ENCODE measurements at places on chromosomes 5 and 9.

DNA sequence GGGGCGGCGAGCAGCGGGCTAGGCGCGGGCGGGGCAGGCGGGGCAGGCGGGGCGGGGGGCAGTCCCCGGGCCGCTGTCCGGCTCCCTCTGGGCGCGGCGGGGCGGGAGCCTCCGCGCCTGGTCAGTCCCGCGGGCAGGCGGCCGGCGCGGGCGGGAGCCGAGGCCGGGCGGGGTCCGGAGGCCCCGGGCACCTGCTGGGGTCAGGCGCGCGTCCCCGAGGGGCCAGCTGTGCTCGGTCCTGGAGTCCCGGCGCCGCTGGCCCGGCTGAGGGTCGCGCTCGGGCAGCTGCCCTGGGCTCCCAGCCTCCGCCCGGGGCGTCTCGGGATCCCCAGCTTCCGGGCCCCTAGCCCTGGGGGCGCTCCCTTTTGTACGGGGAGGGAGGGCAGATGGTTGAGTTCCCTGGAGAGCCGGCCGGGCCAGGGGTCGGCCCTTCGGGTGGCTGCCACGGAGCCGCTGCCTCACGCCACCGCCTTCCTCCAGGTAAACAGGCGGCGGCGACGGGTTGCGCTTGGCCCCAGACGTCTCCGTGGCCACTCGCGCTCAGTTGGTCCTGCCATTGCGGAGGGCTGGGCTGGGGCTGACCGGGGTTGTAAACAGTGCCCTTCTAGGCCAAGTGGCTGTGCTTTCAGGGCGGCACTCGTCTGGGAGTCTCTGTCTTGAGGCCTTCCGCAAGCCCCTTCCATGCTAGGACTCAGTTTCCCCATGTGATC, 473 bp downstream of the ZBTB34 start:
- DNase-seq, result no peak

GRCh38 chr9:78030296-78030552, 1.4 kb downstream of the GNAQ start:
- DNase-seq, result no peak

DNA sequence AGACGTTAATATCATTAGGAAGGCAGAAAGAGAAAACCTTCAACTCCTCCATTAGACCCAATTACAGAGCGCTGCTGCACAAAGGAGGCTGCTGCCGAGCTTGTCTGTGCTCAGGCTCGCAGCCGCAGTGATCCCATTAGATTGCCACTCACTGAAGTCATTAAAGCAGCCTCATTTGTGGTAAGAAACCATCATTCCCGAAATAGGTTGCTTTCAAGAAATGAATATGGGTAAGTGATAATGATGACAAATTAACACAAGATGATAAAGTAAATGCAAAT, 137.2 kb downstream of the CAVIN4 start:
- no peak for DNase-seq

- no peak for DNase-seq
Measured at GRCh38 chr9:120710110-120710981, 3.9 kb downstream of the MEGF9 start.

- no peak for DNase-seq
Measured at GRCh38 chr9:128439273-128439672, 16.5 kb upstream of the ODF2 start.

DNA sequence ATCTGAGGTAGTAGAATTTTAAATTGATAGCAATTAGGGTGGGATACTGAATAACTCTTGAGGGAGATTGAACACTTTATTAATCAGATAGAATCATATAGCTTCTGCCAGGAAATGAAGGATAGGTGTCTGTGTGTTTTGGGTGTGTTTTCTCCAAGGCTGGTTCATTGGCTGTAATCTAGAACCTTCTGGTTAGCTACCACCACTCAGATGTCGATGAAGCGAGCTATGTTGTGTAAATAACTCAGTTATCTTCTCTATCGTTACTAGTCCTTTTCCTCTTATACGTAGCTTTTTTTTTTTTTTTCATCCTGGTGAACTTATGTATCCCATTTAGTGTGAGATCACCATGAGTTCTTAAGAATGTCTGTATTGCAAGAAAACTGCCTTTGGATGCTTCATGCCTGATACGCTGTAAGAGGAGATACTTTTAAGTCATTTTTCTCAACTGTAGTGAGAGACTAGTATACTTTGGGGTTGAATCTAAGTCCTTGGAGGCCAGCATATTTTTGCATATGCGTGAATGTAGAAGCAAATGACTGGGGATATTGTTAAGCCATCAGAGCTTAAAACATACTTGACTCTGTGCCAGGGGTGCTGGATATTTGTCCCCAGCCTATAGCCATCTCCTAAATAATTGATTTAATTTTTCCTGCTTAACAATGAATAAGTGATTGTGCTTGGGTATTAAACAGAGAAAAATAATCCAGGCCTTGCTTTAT, 2.1 kb downstream of the TNFAIP8 start:
- DNase-seq, result no peak

DNA sequence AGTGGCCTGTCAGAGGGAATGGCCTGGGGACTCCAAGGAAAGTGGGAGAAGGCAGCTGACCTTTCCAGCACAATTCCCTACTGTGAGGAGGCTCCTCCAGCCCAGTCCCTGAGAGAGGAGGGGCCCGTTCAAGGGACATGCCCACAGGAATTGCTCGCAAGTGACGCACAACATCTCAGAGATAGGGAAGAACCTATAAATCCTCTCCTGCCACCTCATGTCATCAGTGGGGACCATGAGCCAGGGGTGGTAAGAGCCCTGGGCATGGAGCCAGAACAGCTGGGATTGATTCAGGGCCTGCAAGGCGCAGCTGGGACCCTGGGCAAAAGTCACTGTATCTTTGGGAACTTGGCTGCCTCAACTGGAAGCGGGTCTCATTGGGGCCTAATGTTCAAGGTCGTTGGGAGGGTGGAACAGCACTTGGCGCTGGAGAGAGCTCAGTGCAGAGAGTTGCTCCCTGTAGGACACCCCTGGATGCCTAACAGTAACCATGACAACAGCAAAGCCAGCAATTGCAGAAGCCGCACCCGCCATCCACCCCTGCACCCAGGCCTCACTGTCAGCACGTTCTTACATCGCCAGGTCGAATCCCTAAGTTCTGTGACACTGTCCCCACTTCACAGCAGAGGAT, 41.3 kb upstream of the ORM1 start:
- no peak for DNase-seq

- no peak for DNase-seq
Measured at GRCh38 chr9:136362450-136362784, 1.1 kb downstream of the DNLZ start.

- DNase-seq, result no peak
Measured at GRCh38 chr9:131277287-131277909, 1.1 kb upstream of the FAM78A start.

DNA sequence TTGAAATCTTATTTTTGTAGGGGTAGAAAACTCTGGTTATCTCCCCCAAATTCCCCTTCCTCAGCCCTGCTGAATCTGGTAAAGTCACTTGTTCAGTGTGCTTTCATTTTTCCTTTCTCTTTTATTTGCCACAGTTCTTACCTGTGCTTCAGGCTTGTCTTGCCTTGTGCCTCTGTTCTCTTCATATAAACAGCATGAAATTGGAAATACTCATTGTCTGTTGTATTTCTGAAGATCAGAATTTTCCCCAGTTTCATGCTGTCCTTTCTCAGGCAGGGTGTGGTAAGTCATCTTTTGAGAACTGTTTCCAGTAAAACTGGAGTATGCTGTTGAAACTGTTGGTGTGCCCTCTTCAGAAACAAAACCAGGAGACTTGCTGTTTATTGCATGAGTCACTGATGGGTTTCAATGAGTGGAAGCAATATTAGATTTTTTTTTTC, 7.0 kb downstream of the PAM start:
- no peak for DNase-seq

GRCh38 chr9:35333551-35333950, 156.4 kb upstream of the RUSC2 start:
- DNase-seq, result no peak

DNA sequence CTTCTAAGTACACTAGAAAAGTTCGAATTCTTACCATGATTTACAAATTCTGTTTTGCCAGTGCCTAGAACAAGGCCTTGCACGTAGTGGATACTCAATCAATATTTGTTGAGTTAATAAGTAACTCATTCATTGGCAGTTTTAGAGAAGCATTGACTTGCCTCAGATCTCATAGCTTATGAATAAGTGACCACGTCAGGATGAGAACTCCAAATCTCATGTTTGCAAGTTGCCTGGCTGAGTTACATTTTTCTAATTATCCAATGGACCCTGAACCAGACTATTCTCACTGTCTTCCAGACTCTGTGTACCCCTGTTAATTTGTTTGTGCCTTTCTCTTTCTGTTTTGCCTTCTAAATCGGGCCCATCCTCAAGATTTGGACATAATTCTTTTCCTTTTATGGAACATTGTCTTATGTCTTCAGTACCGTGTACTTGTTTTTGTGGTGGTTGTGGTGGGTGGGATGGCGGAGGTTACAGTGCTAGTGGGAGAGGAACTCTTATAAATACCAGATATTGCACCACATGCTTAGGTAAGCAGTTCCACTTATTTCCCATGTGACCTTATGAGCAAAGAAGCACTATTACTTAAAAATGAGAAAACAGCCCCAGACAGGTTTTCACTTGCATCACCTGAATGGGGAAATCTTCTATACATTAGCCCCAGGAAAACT, 96.3 kb downstream of the UNC13B start:
- DNase-seq, result no peak

DNA sequence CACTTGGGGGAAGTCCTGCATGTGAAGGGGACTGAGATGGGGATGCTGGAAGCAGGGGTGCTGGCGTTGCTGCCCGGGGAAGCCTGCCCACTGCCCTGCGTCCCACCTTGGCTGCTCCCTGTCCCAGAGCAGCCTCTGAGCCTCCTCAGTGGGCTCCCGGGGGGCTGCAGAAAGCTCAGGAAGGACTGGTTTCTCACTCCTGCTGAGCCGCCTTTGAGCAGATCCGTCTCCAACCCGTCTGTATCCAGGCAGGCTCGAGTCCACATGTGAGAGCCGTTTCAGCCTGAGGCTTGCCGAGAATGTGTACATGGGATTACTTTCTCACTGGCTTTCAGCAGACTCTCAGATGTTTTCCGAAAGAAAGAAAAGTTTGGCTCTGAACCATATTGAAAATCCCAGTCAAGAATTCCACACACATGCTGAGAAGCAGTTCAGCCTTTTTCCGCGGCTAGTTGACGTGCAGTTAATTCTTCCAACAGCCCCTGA, 95.3 kb upstream of the COL5A1 start:
- no peak for DNase-seq

- peak; percentile 44 for DNase-seq
Measured at GRCh38 chr5:127813633-127814587, 110.7 kb downstream of the CCDC192 start.

DNA sequence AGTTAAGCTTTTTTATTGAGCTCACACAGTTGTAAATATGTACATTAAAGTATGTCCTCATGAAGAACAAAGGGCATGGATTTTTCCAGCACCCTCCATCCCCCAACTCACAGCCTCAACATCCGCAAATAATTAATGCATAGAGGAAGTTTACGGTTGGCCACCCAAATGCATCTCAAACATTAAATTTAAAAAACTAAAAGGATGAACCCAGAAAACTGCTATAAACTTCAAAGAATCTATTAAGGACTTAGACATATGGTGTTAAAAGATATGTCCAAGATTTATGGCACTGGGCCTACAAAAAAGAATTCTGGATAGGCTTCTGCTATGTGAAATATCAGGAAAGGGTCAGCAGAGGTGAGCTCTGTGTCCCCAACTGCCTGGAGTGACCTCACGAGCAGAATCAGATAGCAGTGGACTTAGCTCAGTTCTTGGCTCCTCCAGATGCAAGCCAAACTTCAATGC, 54.0 kb upstream of the TNC start:
- no peak for DNase-seq

DNA sequence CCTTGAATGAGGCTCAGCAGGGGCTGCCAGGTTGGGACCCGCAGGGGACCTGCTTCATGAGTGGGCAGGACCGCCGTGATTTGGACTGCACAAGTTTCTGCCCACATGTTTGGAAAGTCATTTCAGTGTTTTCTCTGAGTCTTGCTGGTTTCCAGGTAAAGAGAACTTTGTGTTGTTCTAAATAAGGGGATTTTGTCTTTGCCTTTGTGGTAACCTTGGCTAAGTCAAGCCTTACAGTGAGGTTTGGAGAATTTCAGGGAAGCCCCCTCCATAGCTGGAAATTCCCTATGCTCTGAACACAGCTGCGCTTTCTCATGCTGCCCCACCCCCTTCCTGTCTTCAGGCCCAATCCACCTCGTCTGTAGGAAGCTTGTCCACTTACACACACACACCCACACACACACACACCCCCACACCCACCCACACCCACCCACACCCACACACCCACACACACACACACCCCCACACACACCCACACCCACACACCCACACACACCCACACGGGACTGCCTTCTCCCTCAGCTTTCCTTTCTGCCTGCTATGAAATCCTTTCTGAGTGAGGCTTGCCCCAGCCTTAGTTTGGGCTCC, 270.1 kb downstream of the HSPA4 start:
- no peak for DNase-seq

DNA sequence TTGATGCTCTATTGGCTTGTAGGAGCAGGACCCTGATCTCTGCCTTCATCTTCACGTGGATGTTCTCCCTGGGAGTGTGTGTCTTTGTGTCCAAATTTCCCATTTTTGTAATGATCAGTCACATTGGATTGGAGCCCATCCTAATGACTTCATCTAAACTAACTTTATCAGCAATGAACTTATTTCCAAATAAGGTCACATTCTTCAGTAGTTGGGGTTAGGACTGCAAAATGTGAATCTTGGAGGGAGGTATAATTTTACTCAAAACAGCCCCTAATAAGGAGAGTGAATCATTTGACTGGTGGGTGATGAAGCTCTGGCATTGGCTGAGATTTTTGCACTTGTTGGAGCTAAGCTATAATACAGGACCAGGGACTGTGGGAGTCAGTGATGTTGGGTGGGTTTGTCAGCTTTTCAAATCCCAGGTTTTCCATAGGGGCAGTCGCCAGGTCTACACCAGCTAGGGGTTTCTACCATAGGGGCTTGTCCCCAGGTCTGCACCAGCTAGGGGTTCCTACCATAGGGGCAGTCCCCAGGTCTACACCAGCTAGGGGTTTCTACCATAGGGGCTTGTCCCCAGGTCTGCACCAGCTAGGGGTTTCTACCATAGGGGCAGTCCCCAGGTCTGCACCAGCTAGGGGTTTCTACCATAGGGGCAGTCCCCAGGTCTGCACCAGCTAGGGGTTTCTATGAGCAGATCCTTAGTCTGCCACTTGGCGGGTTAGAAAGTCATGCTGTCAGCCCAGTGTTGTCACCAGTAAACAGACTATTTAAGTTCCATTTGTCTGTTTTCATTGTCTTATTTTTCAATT, 382.6 kb upstream of the DAP start:
- DNase-seq, result no peak

DNA sequence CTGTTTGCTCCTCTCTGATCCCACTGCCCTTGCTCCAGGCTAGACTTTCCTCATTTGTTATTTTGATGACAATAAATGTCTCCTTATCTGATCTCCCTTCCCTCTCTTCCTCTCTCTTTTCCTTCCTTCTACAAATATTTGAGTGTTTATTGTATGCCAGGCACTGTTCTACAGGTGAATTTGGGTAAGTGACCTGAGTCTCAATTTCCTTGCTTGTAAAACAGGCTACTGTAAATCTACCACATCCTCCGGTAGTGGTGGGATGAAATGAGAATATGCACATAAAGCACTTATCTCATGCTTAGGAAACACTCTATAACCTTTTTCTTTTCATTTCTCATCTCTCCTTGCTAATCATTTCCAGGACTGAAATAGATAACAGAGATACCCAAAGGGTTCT, 86.4 kb downstream of the HMHB1 start:
- DNase-seq, result no peak

All from keratinocyte (primary cell).